HS-5 (cell line): ENCODE measurements at places on chromosomes 12 and 14.
A peak's percentile ranks its signal among the peaks of the same experiment; 100 is the strongest.

DNA sequence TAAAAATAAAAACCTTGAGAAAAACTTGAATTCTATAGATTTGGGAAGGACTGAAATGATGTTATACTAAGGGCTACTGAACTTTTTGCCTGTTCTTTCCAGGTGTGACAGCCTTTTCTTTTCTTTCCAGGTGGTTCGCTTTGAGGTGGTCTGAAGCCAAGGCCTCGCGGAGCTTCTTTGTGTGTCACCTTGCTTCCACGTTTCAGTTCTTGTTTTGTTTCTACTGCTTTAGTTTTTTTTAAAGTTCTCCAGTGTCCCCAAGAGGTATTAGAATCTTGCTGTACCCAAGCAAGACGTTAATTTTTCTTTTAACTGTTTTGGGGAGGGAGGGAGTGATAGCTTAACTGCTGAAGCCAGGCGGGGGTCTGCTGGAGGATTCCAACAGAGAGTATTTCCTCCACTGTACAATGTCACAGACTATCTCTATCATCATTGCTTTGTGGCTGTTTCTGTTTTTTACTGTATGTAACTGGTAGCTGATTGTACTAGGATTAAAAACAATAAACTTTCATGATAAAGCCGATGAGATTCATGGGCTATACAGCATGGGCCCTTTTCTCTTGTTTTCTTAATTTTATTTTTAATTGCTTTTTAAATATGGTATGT lies 40.2 kb downstream of the PROX2 start:
- DNase-seq = no peak

GRCh38 chr14:72605096-72605920 lies 288.6 kb downstream of the DPF3 start:
- no peak for DNase-seq

DNA sequence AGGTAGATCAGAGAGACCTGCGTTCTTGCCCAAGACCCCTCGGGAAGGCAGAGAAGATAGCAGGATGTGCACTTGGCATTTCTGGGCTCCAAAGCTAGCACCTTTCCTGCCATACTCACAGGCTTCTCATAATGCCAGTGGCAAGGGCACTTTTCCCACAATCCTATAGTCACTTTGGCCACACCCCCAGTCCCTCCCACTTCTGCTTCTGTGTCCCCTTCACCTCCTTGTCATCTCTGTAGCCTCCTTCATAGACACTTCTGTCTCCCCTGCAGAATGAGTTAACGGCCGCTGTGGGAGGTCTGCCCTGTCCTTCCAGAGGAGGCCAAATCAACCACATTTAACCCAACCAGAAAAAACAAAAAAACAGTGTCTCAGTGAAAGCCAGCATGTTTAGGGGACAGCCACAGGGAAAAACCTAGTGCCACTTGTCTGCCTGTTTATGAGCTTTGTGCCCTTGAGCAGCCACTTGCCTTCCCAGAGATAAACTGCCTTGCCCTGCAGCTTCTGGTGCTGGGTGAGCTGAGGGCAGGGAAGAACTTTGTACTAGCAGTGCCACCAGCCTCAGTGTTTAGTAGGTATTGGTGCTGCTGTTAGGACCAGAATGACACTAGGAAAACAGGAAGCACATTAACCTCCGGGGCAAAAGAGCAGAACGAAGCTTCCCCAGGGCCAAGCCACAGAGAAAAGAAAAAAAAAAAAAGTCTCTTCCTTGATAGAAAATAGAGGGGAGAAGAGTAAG lies 193.0 kb upstream of the PWP1 start:
- no peak for DNase-seq

GRCh38 chr14:69658664-69659261 lies 47.4 kb downstream of the SUSD6 start:
- DNase-seq = no peak

GRCh38 chr12:16581416-16581815 lies 24.5 kb downstream of the LMO3 start:
- no peak for DNase-seq

DNA sequence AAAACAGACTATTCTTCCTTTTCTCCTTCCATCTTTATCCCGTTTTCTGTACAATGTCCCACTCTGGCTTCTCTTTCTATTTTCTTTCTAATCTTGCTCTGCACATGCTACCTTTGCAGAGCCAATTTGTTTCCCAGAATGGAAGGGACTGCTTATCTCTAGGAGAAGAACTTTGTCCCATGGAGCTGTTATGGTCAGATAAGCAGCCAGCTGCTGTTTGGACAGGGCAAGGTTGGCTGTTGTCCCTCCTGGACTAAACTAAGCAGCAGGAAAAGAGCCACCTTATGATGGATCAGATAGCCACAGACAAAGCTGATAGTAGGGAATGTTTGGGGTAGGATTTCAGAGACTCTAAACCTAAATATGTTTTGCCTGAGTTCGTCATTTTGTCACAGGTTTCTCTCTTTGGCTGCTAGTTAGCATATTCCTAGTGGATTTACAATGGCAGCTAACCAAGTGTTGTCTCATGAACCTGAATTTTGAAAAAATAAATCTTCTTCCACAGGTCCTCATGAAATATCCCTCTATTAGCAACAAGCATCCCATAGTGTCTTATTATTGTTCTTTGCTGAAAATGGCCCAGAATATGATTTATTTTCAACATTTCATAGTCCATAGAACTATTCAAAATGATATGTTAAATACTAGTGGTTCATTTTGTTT lies 262.8 kb downstream of the SLC16A7 start:
- no peak for DNase-seq

DNA sequence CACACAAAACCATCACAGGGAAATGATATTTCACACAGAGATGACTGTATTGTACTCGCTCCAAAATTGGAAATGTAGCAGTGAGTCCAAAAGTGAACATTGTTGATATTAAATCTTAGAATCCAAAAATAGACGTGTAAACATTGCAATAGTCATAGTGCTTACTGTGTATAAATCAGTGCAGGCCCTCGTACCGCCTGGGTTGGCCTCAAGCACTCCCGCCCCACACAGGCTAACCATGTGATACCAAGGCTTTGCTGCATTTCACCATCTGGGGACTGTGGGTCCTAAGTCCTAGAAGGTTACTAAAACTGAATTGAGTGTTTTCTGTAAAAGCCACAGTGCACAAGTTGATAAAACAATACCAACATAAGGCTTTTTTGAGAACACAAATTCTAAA lies 107.3 kb downstream of the PPP2R5E start:
- DNase-seq = no peak

DNA sequence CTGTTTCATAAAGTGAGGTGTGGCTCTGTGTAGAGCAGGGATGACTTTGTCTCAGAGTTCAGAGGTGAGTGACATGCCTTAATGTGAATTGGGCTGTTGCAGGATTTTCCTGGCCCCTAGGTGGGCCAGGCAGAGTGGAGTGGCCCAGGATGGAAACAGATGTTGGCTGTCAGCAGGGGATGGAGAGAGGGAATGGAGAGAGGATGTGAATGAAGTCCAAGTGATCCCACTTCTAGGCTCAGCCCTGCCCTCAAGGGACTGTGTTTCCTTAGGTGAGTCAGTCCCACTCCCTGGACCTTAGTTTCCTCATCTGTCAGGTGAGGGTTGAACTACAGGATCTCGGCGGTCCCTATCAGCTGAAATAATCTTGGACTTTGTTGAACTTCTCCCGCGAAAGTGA lies 7.5 kb downstream of the GALNT16 start:
- no peak for DNase-seq

DNA sequence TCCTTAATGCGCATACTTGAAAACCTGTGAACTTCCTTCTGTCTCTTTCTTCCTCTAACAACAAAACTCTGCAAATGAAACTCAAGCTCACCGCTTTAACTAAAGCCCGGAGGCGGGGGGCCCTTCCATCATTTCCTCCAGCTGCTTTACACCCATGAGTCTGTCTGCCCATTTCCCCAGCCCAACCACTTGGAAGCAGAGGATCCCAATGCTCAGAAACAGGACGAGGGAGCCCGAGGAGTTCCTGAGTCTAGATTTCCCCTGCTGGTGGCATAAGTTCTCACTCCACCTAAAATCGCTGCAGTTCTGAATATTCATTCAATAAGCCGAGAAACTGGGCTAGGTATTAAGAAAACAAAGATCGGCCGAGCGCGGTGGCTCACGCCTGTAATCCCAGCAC lies 30.8 kb downstream of the GPR19 start:
- no peak for DNase-seq

GRCh38 chr12:53324113-53324778 lies 2.8 kb upstream of the AAAS start:
- DNase-seq = no peak

DNA sequence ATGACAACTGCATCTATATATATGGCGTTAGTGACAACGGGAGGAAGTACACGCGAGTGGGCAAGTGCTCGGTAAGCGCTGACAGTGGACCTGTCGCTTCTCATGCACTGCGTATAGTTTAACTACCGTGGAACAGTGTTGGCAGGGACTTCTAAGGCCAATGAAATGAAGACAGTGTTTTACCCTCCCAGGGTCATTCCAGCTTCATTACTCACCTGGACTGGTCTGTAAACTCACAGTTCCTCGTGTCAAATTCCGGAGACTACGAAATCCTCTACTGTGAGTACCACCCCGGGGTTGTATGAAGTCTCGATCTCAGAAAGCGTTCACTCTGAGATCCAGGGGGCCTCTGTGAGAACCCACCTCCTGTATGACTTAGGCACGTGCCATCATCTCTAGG lies 129.2 kb upstream of the EVL start:
- DNase-seq = no peak

GRCh38 chr14:100711493-100711892 lies 15.2 kb upstream of the DLK1 start:
- no peak for DNase-seq

GRCh38 chr12:6334940-6335450 lies 6.9 kb downstream of the TNFRSF1A start:
- DNase-seq = no peak

GRCh38 chr12:19496219-19496878 lies 57.1 kb downstream of the AEBP2 start:
- DNase-seq = no peak

DNA sequence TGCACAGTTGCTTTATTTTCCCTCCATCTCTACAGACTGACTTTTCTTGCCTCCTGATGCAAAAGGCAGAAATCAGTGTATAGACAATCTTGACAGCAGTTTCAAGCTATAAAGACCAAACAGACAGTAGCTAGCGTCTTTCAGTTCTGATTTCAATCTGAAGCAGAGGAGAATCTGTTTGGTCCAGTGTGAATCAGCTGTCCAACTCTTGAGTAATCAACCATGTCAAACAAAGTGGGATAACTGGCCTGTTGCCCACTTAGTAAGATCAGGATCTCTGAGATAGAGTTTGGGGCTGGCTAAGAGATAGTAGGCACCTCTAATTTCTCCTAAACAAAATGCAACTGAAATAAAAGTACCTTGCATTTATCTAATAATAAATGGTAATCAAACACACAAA lies 797.4 kb upstream of the FBXO33 start:
- no peak for DNase-seq

DNA sequence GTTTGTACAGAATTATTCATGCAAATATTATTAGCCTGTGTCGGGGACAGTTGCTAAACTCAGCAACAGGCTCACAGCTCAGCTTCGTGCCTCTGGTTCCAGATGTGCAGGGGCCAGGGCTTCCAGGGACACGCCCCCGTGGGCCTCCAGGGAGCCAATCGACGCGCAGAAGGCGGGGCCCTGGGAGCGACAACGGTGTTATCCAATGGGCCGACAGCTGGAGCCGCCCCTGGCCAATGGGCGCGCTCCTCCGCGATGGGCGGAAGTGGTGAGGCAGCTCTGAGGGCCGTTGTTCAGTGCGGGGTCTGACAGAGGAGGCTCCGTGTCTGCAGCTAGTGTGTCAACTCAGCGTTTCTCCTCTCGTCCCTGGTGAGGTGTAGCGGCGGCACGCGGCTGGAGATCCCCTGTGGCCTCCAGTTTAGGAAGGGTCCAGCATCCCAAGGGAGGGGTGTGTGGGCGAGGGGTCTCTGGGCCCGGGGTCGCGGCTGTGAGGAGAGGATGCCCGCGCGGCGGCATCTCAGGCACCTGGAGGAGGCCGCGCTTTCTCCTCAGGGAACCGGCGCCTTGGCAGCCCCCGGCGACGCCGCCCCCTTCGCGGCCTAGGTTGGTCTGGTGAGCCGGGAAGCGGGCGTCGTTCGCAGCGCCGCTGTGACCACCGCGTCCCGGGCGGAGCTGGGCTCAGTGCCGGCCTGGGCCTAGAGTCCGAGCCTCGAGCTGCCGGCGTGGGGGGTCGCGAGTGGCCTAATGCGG lies at the start of gene TRAFD1:
TRAFD1 (plus strand) TSS at position 311 of the 750 bp plus-strand sequence. CDS start 4,963 bp downstream, outside the sequence.
- peak; percentile 89 for DNase-seq

DNA sequence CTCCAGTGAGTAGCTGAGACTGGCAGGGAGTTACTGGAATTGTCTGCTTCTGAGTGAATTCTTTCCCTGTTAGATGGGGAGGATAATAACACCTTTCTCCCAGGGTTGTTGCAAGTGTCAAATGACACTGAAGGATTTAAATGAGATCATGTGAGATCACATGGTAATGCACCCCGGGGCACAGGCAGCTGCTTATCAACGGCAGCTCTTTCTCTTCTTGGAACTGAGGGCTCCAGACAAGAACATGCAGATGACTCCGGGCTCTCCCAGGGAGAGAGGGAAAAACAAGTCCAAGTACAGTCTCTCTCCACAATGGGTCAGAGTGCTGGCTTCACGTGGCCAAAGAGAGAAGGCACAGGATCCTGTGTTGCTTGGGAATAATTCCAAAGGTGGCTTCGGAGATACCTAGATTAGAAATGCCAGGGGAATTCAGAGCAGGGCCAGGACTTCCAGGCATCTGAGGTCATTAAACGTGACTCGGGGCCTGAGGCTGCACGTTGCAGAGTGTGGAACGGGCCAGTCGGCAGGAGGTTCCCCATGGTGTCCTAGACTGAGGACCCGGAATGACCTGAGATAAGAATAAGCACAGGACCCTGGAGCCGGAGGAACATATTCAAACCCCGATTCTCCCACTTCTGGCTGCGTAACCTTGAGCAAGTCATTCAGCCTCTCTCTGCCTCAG lies 109.2 kb downstream of the PRMT8 start:
- no peak for DNase-seq

GRCh38 chr12:49019443-49020324 lies 1.1 kb upstream of the PRKAG1 start:
- DNase-seq = no peak

- DNase-seq = no peak
Measured at GRCh38 chr12:19245106-19245505, 115.6 kb downstream of the PLEKHA5 start.

DNA sequence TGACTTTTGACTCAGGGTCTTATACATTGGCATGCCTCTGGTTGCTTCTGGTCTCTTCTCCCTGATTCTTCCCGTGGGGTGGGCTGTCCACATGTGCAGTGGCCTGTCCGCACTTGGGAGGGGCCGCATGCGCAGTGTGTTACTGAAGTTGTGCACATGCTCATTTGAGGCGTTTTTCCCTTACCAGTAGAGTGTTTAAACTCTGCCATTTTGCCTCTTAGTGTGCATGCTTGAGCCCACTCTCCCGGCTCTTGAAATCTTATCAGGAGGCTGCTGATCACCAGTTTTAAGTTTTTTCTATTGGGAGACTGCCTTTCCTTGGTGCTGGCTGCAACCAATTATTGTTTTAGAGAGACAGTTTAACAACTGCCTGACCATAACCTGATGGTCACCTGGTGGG lies 32.1 kb upstream of the HECTD1 start:
- no peak for DNase-seq
